Activated T-helper 1 cell treated with anti-CD3 and anti-CD28 coated beads, Interleukin-12 subunit alpha, Interleukin-12 subunit beta, Interleukin-2, Interleukin-4 antibody, amounts not matched to agents 30 ng/mL and 10 ng/mL and 1 ng/mL, durations not matched to agents 14 hours and 24 hours and 36 hours (primary cell): ENCODE measurements at places on chromosomes 7 and 10. TPM values are rescaled to one million over a fixed set of nuclear protein-coding genes. Genes with fewer than 3 reads are reported as not detected.
A peak's percentile ranks its signal among the peaks of the same experiment; 100 is the strongest.

Gene ERVW-1
- not detected in 2 replicates for total RNA-seq

Gene SORCS1
- not detected in 2 replicates for total RNA-seq

Gene PTF1A
- not detected in 2 replicates for total RNA-seq

Gene LIPN
- total RNA-seq = not detected in 2 replicates

Gene CNPY1
- not detected in 2 replicates for total RNA-seq

Gene TMEM270
- total RNA-seq = not detected in 2 replicates

Gene DPYSL4
- total RNA-seq = 24.1 and 24.7 TPM in 2 replicates

Gene KLF14
- total RNA-seq = not detected in 2 replicates

GRCh38 chr7:103630318-103630717 is 184.3 kb upstream of the SLC26A5 start:
- H3K27me3 ChIP-seq = peaks cover 2% of the 10 kb centered on the region
- DNase-seq = no peak
- no peaks in the 10 kb centered on the region for H3K36me3 ChIP-seq

GRCh38 chr10:98374217-98374985 is 40.6 kb downstream of the PYROXD2 start:
- no peak for DNase-seq
- H3K4me3 ChIP-seq = no peak overlapping the region
- H3K27me3 ChIP-seq = peaks cover 6% of the 10 kb centered on the region
- H3K36me3 ChIP-seq = no peaks in the 10 kb centered on the region
- H3K27ac ChIP-seq = no peak overlapping the region

DNA sequence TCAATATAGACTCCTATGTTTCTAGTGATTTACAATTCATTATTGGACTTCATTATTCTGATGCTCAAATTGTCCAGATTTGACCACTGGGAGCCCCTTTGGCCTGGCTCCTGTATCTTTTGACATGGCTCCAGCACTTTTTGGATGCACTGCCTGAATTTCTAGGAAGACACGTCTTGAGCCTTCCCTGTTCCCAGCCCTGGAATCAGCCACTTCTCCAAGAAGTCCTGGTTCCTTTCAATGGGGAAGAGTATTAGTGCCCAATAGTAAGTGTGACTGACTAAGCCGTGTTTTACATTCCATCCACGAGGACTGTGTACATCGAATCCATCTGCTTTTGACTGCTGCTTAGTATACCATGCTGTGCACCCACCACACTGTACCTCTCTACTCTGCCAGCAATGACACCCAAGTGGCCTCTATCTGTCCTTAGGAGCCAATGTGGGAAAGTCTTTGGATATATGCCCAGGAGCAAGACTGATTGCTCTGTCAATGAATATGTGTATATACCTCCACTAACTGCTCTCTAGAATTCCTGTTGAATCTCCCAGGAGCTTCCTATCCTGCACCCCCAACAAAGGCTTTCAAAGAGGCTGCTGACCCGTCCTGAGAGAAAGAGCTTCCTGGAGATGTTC is 23.2 kb upstream of the NPFFR1 start:
- H3K27me3 ChIP-seq = no peaks in the 10 kb centered on the region
- no peak for DNase-seq
- no peak overlapping the region for H3K4me3 ChIP-seq
- no peaks in the 10 kb centered on the region for H3K4me1 ChIP-seq
- H3K27ac ChIP-seq = no peak overlapping the region
- no peaks in the 10 kb centered on the region for H3K36me3 ChIP-seq

DNA sequence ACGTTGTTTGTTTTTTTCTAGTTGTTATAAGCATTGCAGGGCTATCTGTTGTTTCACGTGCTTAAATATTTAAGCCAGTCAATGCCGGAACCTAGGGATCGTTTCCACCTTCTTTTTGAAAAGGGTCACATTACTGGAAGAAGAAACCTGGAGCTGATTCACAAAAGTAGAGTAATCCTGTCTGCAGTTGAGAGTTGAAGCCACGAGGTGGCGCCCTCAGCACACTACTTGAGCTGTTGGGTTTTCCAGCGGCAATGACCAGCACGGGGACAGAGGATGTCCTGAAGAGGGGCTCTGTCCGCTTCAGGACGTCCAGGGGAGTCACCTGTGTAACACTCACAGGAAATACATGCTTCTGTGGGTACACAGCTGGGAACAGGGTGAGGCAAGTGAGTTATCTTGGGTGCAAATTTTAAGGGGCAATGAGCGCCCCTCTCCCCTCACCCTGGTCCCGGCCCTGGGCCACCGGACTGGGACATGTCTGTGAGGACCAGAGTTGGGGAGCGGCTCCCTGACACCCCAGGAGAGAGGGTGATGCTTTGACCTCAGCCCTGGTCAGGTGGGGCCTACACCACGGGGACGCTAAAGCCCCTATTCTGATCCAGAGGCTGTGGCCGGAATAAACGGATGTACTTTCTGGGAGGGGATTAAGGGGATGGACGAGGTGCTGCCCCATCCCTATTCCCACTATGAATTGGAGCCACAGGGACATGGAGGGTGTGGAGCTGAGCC is 26.3 kb upstream of the WDFY4 start:
- H3K27ac ChIP-seq = no peak overlapping the region
- H3K4me1 ChIP-seq = peaks cover 10% of the 10 kb centered on the region
- H3K4me3 ChIP-seq = no peak overlapping the region
- DNase-seq = peak; percentile 48
- H3K36me3 ChIP-seq = no peaks in the 10 kb centered on the region

DNA sequence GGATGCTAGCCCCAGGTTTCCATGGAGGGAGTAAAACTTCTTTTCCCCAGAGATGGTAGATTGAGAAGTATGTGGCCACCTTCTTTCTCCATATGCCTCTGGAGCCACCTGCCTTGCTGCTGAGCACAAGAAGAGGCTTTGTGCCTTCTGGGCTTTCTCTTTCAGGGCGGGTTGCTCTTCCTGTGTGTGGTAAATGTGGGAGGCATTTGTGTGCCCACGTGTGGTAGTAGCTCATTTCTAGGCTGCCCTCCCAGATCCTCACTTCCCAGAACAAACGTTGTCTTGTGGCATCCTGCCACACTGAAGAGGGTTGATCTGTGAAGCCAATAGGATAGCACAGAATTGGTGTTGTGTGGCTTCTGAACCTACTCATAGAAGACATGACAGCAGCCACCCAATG is 342.0 kb upstream of the PODXL start:
- no peaks in the 10 kb centered on the region for H3K4me1 ChIP-seq
- no peak overlapping the region for H3K27ac ChIP-seq
- DNase-seq = no peak
- no peaks in the 10 kb centered on the region for H3K36me3 ChIP-seq
- no peak overlapping the region for H3K4me3 ChIP-seq

GRCh38 chr10:102112210-102112817 is 7.9 kb downstream of the LDB1 start:
- no peaks in the 10 kb centered on the region for H3K27me3 ChIP-seq
- peak overlapping the region; percentile 69 for H3K27ac ChIP-seq
- peaks cover 60% of the 10 kb centered on the region for H3K4me1 ChIP-seq
- no peak for DNase-seq
- no peak overlapping the region for H3K4me3 ChIP-seq

DNA sequence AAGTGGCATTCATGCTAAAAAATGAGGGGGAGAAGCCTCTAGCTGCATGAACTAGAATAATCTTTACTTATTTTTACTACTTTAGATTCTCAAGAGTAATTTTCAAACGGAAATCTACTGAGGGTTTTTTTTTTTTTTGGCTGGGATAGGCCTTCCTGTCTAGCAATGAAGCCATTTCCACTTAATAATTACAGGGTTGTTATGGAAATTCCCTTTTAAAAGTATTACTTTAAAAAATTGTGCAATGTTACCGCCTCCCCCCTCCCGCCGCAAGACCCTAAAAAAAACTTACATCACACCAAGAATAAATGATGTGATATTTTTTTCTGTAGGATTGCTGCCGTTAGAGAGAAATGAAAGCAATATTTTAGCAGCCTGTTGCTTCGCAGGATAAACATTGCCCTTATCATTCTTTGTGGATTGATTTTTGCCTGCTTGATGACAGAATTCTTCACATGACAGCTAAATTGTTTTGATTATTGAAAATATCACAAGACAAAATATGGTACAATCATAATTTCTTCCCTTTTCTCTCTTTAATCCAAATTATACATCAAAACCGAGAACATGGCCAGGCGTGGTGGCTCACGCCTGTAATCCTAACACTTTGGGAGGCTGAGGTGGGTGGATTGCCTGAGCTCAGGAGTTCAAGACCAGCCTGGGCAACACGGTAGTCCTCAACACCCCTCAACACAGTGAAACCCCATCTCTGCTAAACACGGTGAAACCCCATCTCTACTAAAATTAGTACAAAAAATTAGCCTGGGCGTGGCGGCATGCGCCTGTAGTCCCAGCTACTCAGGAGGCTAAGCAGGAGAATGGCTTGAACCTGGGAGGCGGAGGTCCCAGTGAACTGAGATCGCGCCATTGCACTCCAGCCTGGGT is 32.8 kb downstream of the ARL4A start:
- no peak for DNase-seq
- peak overlapping the region; percentile 72 for H3K27ac ChIP-seq
- H3K4me3 ChIP-seq = no peak overlapping the region
- H3K27me3 ChIP-seq = peaks cover 3% of the 10 kb centered on the region
- peaks cover 3% of the 10 kb centered on the region for H3K36me3 ChIP-seq

DNA sequence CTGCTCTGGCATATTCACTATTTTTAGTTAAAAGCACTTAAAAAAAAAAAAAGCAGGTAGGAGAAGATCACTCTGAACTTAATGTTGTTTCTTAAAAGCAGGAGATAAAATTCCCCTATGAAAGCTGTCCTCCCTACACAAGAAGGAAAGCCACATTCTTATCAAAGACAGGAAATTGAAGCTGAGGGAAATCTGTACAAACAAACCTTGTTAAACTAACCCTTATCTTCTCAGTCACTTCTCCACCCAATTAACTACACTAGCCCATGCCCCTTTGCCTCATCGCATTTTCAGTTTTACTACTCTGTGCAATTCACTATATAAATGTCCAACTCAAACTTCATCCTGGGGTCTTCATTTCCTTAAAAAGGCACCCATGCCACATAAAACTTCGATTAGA is 2.7 kb upstream of the CDCA7L start:
- H3K36me3 ChIP-seq = peaks cover 3% of the 10 kb centered on the region
- peaks cover 16% of the 10 kb centered on the region for H3K27me3 ChIP-seq
- peaks cover 42% of the 10 kb centered on the region for H3K4me1 ChIP-seq
- no peak overlapping the region for H3K27ac ChIP-seq
- H3K4me3 ChIP-seq = no peak overlapping the region
- DNase-seq = no peak

DNA sequence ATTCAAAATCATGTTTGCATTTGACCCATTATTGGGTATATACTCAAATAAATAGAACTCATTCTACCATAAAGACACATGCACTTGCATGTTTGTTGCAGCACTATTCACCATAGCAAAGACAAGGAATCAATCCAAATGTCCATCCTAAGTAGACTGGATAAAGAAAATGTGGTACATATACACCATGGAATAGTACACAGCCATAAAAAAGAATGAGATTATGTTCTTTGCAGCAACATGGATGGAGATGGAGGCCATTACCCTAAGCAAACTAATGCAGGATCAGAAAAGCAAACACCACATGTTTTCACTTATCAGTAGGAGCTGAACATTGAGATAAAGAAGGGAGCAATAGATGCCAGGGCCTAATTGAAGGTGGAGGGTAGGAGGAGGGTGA is 12.0 kb upstream of the HHEX start:
- peaks cover 5% of the 10 kb centered on the region for H3K27me3 ChIP-seq
- H3K4me3 ChIP-seq = no peak overlapping the region
- H3K36me3 ChIP-seq = no peaks in the 10 kb centered on the region
- H3K27ac ChIP-seq = no peak overlapping the region
- no peaks in the 10 kb centered on the region for H3K4me1 ChIP-seq

- H3K27ac ChIP-seq = peak overlapping the region; percentile 53
- peaks cover 3% of the 10 kb centered on the region for H3K27me3 ChIP-seq
- peaks cover 2% of the 10 kb centered on the region for H3K36me3 ChIP-seq
- peak; percentile 51 for DNase-seq
- peak overlapping the region; percentile 20 for H3K4me3 ChIP-seq
- H3K4me1 ChIP-seq = peaks cover 61% of the 10 kb centered on the region
Observed at GRCh38 chr10:114538181-114538906, 119.7 kb downstream of the ABLIM1 start.

DNA sequence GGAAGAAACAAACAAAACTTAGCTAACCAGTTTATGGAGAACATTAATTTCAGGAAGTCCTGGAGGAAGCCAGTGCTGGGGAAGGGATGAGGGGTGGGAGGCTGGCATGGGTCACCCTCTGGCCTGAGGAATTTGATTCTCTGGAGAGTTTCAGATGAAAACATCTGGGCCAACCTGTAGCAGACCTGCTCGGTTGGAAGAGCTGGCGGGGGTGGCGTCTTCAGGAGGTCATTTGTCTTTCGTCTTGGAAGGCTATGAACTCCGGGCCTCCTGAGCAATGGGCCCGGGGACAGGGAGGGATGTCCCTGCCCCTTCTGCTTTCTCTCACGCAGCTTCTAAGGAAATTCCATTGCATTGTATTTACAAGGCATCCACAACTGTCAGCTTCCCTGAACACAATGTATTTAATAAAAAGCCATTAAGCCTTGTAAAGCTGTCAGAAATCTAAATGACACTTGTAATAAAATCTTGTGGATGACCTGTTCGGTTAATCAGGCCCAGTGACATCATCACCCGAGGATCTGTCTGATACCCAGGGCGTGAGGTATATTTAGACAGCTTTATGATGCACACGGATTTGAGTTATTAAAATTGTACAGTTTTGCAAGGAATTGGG is 250.5 kb downstream of the RAB11FIP2 start:
- DNase-seq = no peak
- no peaks in the 10 kb centered on the region for H3K36me3 ChIP-seq

DNA sequence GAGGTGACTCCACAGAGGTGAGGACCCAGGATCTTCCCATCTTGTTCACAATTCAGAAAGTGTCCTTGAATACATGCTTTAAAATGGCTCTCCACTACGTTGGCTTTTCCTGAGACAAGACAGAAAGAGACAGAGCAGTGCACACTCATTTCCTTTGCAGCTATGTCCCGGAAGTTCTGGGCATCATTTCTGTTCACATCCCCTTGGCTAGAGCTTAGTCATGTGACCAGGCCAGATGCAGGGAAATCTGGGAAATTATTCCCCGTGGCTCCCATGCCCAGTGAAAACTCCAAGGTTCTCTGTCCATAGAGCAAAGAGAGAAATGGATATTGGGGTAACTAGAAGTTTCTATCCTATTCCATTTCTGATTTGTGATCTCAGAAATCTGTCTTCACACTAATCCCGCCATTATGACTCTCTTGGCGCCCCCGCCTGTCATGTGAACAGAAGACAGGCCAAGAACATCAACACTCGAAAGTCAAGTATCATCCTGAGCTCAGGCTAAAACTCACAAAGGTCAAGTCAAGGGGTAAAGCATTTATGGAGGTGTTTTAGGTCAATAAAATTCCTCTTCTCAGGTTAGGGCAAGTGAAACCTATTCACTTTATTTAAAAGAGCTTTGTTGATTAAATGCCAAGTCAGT is 251.4 kb upstream of the HABP2 start:
- H3K27ac ChIP-seq = no peak overlapping the region
- H3K4me1 ChIP-seq = no peaks in the 10 kb centered on the region
- H3K27me3 ChIP-seq = peaks cover 13% of the 10 kb centered on the region
- H3K36me3 ChIP-seq = no peaks in the 10 kb centered on the region
